Muscle of leg (tissue), 16 donors: ENCODE measurements at places on chromosomes 1 and 21. TPM values are rescaled to one million over a fixed set of nuclear protein-coding genes. Genes with fewer than 3 reads are reported as not detected.

Gene DHX9
- 102 TPM for total RNA-seq

Gene RYR2
- 2.3 TPM for total RNA-seq

Gene NFYC
- 35.7 TPM for total RNA-seq

Gene MTARC1
- 4.3 TPM for total RNA-seq

Gene SELENON
- 23.1 TPM for total RNA-seq

Gene BSND
- not detected for total RNA-seq

Gene AKR7A3
- total RNA-seq: 1.3 TPM

Gene SELENOF
- total RNA-seq: 136 TPM

Gene TNFSF4
- total RNA-seq: 1.4 TPM

Gene PRR9
- not detected for total RNA-seq

Gene ZYG11A
- total RNA-seq: under 0.01 TPM

Gene FCER1G
- 6.9 TPM for total RNA-seq

Gene TPTE
- not detected for total RNA-seq

Gene CFAP141
- total RNA-seq: not detected

Gene OR2L2
- 0.04 TPM for total RNA-seq

Gene ANP32E
- total RNA-seq: 15.9 TPM

Gene EVA1C
- total RNA-seq: 1.6 TPM

Gene FCRL3
- total RNA-seq: 0.04 TPM

Gene SPRR1B
- total RNA-seq: not detected

Gene OR14K1
- total RNA-seq: not detected

Gene LY9
- total RNA-seq: 0.13 TPM

Gene RNU1-4
- total RNA-seq: 2,384 TPM

Gene ARHGAP29
- total RNA-seq: 29.1 TPM

Gene HENMT1
- total RNA-seq: 20.3 TPM

Gene RCAN1
- 22.0 TPM for total RNA-seq

Gene CALML6
- 162 TPM for total RNA-seq

Gene EXOSC10
- 46.5 TPM for total RNA-seq

Gene GUCA2A
- total RNA-seq: not detected

Gene RBM15
- total RNA-seq: 18.8 TPM

Gene RORC
- 8.6 TPM for total RNA-seq

Gene MR1
- 6.3 TPM for total RNA-seq

Gene PTPRU
- total RNA-seq: 10.6 TPM

Gene MPZ
- 21.9 TPM for total RNA-seq

Gene KISS1
- 5.6 TPM for total RNA-seq

Gene CSMD2
- 0.27 TPM for total RNA-seq

Gene KRTAP10-10
- not detected for total RNA-seq

Gene KCNK1
- total RNA-seq: 2.5 TPM

Gene CDA
- total RNA-seq: 0.13 TPM

Gene LBR
- total RNA-seq: 25.4 TPM

Gene OR10X1
- total RNA-seq: not detected

Gene DPT
- 97.8 TPM for total RNA-seq

Gene PLA2G2D
- not detected for total RNA-seq

Gene ORC1
- 2.9 TPM for total RNA-seq

Gene PSMD4
- total RNA-seq: 183 TPM

Gene COA7
- total RNA-seq: 8.7 TPM

Gene NHLH1
- 0.04 TPM for total RNA-seq

Gene FAM167B
- total RNA-seq: 2.5 TPM

Gene KLF18
- total RNA-seq: not detected
